Breast epithelium (tissue), 4 donors: ENCODE measurements at places on chromosomes 1 and 21.

DNA sequence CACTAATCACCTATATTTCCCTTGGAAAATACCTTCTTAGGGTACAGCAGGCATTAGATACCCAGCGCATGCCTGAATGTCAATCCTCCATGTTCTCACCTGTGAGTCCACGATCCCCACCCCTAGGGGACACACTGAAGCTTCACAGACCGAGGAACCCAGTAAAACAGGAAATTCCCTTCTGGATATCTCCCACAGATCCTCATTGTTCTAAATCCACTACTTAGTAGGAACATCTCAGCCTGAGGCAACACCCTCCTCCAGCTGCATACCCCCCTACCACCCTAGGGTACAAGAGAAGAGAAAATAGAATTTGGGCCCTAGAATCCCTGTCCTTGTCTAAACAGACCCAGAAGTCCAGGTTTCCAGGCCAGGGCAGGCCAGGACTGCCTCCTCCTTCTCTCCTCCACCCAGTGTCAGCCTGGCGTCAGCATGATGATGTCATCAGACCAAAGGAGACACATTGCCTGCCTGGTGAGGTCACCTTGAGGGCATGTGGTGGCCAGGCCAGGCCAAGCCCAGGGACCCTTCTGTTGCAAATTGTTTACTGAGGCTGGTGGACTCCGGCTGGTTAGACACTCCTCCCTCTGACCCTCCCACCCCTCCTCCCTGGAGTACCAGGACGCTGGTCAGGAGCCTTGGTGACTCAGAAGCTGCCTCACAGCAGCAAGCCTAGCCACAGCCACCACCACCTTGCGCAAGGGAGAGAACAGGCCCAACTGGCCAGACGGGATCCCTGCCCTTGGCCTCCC lies 6.2 kb downstream of the NECTIN4 start:
- DNase-seq, result peak; percentile 94

DNA sequence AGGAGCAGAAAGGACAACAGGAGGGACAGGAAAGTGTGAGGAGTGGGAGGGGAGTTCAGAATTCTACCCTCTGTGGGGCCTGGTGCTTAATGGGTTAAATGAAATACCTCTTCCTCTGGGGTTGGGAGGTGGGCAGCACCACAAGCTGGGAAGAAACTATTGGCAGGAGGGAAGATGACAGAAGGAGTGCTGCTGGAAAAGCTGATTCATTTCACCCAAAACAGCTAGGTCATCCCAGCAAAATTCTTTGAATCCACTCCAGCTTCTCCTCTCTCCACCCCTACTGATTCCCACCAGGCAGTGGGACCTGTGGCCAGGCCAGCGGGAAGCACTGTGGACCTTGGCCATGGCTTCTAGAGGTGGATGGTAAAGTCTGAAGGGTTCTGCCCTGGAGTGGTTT lies 12.8 kb downstream of the BCAN start:
- DNase-seq, result no peak

- DNase-seq, result no peak
These were observed 15.6 kb upstream of the AIM2 start for GRCh38 chr1:159092036-159092760.

- no peak for DNase-seq
These were observed 496.9 kb downstream of the NEGR1 start for GRCh38 chr1:71785450-71785849.

DNA sequence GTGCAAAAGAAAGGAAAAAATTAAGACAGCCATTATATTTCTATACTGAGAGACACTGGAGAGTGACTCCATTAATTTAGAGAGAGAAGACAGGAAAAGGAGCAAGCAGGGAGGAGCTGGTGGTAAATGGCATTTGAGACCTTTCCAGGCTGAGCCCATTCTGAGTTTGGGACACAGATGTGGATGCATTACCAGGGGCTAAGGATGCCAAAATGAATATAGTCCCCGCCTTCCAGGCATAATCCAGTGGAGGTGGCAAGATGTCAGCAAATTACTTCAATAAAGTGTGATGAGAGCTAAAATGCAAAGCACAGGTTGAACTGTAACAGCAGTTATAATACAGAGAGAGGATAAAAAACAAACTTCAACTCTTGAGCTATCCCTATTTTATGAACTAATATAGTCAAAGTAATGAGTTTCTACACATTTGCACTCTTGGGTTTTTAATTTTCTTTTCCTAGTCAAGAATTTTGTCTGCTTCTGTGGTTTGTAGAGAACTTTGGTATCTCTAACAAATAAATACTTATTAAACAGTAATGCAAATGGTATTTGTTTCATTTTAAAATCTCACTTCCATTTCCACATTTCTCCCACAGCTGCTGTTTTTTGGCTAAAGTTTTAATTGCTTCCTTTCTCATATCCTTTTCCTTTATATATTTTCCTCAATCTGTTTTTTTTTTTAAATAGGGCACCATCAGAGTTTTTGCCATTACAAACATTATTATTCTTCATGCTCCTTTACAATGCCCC lies 228.2 kb upstream of the KCNK2 start:
- no peak for DNase-seq

DNA sequence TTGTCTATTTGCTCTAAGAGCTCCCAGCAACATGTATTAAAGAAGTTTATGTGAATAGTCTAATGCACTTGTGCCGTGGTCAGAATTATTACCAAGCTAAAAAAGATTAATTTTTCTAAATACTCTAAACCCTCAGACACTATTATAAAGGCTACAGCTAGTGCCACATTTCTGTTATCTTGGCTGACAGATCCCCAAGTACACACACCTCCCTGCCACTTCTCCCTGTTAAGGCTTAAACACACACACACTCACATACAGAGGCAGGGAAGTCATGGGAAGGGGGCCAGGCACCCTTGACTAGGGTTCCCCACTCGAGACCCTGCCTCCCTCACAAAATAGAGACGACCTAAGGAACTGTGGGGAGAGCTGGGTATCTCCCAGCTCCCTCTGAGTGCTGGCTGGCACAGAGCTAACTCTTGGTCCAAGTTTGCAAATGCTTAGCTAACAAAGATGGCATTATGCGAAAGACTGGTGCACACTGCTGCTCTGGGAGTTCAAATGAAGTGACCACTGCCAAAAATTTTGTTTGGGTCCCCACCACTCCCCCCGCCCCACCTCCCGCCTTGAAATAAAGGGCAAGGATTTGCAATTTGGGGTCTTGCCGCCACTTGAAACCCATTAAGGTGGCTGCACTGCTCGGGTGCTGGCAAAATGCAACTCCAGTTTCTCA lies 9.8 kb downstream of the SSBP3 start:
- no peak for DNase-seq

- DNase-seq, result no peak
These were observed 16.9 kb upstream of the PTPN14 start for GRCh38 chr1:214568328-214568727.

DNA sequence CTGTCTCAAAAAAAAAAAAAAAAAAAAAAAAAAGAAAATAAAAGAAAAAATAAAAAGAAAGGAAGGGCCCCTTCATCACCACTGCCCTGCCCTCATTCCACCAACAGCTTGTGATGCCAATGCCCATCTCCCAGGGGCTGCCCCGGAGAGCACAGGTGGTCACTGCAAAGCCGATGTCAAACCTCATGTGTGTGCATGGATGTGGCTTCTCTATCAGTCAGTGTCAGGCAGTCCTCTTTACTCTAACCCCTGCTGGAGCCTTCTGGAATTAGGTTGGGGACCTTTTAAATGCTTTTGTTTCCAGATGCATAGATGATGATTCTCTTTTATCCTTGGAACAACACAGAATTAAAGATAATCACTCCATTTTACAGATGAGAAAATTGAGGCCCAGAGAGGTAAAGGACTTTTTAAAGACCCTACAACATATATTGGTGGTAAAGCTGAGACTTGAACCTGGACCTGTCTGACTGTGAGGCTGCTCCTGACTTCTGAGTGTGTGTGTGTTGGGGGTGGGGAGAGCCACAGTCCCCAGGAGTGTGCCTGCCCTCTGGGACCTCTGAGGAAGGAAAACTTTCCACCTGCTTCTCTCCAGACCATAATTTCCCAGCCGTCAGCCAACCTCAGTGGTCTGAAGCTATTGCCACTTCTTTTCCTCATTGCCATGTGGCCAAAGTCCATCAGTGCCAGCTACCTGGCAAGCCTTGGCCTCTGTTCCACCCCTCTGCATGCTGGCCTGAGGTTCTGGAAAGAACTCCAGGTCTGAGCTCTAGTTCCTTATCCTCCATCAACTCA lies 3.0 kb upstream of the TMEM54 start:
- no peak for DNase-seq

- DNase-seq, result peak; percentile 74
These were observed 53.5 kb upstream of the CNTN2 start for GRCh38 chr1:204989266-204990058.

GRCh38 chr1:101051688-101052638 lies 26.4 kb upstream of the DPH5 start:
- DNase-seq, result no peak

DNA sequence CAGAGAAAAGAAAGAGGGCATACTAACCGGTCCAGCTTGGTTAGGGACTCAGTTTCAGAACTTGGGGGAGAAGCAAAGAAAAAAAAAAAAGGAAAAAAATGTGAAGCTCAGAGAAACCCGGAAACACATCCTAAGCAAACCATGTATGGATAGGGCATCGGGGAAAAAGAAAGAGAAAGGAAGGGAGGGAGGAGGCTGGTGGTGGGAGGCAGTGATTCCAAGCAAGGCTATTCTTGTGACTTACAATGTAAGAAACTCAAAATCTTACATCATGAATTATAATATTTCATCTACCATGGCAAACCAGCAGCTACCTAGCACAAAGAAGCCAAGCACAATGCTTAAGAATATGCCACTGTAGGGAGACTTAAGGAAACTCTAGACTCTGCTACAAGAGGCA lies 60.3 kb downstream of the UBR4 start:
- no peak for DNase-seq

GRCh38 chr1:84644472-84644871 lies 45.8 kb downstream of the SSX2IP start:
- DNase-seq, result no peak
